ENCODE measurements at places on chromosomes 7 and 10.

DNA sequence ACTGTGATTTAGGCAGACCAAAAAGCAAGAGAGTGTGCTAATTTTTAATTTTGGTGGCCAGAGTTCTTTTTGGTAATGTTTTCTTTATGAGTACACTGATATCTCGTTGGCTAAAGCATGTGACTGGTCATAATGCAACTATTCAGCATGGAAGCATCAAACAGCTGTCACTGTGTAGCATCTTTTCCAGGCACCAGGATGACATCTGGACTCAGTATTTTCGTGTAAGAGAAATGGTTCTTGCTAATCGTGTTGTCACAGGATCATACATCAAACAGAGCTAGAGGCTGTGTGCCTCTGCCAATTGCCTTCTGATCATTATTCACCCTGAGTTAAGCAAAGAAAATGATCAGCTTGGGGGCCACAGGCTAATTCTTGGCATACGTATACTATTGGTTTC is 118.9 kb downstream of the SND1 start:
- no peak for DNase-seq

DNA sequence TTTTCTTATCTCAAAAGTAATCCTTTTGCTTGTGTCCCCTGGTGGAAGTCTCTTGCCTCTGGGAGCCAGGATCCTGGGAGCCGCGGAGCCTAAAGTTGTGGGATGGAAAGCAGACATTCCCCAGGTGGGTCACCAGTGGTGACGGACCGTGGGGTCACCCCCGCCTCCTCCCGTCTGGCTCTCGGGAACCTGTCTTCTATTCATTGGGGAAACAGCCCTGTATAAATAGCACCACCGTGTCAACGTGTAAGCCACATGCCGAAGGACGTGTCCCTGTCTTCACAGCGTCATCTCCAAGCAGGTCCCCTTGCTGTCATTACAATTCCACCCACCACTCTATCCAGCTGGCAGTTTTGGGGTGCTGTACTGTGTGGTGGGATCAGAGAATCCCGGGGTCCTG is 87.5 kb downstream of the ELFN1 start:
- no peak for DNase-seq

DNA sequence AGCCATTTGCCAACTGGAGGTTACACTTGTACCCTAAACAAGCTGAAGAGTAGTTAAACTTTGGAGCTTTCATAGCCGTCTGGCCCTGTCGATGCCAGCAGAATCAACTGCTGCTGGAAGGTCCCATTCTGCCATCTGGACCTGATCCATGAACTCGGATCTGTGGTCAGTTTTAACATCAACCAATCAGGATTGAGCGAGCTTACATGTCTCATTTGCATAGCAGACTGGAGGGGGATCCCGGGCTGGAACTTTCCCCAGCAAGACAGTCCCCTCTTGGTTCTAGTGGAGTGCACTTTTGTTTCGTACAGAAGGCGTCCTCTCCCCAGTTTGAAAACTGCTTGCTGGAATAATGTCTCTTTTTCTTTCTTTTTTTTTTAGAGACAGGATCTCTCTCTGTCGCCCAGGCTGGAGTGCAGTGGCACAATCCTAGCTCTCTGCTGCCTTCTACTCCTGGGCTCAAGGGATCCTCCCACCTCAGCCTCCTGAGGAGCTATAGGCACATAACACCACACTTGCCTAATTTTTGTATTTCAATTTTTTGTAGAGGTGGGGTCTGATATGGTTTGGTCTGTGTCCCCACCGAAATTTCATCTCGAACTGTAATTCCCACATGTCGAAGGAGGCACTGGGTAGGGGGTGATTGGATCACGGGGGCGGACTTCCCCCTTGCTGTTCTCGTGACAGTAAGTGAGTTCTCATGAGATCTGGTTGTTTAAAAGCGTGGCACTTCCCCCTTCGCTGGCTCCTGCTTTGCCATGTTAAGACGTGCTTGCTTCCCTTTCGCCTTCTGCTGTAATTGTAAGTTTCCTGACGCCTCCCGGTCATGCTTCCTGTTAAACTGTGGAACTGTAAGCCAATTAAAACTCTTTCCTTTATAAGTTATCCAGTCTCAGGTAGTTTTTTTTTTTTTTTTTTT is 42.8 kb upstream of the SEPHS1 start:
- no peak for DNase-seq

DNA sequence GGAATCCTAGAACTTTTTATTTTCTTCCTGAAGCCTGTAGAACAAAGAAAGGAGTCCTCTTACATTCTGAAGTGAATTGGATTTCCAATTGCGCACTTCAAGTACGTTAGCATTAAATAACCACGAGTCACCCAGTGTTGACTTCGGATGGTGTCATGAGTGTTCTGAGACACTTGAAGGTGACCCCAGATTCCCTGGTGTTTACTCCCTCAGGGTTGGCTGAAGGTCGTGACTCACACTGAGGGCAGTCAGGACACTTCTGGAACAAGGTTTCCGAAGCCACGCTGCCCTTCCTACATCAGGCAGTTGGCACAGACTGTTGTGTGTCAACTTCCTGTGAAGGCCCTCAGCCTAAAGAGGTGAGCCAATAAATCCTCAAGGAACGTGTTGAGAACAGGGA is 186.6 kb upstream of the CELF2 start:
- DNase-seq = peak; percentile 20

GRCh38 chr10:12476656-12477055 is 127.3 kb downstream of the CAMK1D start:
- DNase-seq = no peak

DNA sequence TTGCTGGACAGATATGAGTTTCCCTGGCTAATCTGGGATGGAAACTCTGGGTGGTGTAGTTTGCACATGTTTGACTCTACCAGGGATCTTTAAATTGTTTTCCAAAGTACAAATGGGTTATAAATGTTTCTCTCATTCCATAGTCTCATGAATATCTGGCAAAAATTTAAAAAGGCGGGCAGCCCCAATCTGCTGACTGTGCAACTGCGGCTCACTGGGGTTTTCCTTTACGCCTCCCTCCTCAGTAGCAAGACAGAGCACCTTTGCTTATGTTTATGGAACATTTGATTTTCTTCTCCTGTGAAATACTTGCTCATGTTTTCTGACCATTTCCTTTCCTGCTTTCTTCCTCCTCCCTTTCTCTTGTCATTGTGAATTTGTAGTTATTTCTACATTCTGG is 105.0 kb downstream of the ADAM12 start:
- no peak for DNase-seq

DNA sequence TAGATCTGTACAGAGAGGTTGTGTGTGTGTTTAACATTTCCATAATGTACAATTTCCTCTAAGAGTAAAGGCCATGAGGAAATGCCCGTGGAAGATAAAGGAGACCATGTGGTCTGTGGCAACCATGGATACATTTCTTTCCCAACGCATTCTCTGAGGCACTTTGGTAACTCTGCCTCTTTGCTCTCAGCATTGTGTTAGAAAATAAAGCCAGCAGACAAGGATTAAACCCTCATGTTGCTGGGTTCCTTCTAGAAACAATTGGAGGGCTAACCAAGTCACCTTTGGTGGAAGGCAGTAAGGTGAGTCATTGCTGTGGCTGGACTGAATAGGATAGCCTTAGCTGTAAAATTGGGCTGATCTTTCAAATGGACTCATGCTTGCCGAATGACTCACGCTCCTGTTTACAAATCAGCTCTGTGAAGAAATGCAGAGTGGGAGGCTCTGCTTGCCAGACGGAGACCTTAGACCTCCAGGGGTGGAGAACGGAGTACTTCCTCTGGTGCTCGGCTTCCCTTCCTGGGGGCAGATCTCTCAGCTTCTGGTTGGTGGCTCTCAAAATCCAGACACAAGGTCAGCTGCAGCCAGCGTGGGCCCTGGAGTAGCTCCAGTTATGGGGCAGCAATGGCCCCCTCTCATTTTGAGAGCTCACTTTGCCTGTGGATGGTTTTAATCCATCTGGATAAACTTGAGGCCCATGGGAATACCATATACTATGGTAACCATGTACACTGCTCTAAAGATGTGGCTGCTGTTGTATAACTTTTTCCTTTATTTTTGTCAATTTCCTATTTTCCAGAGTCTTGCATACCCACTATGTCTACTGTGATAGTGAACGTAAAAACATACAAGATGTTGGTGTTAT is 137.3 kb downstream of the TCF7L2 start:
- DNase-seq = peak; percentile 93
